Stimulated activated CD8-positive, alpha-beta memory T cell treated with anti-CD3 and anti-CD28 coated beads, Interleukin-2, amount 100 ng/mL, for 48 hours (primary cell): ENCODE measurements at places on chromosomes 6 and 20.
A peak's percentile ranks its signal among the peaks of the same experiment; 100 is the strongest.

DNA sequence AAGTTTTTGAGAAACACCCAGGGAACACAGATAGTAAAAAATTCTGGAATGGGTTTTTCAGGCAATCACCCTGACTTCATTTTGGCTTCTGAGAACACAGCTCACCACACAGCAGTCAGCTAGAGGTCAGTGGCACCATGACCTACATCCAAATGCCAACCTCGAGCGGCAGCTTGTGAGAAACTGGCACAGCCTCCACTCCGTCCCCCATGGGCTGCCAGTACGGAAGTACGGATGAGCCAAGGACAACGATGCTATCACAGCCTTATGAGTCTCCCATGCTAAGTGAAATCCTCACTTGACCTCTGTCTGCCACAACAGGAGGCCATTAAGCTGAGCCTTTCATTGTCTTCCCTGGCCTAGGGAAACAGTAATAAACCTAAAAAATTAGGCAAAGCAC lies 32.0 kb downstream of the KIF16B start:
- no peak for DNase-seq

- peak; percentile 36 for DNase-seq
Observed at GRCh38 chr6:11317885-11318771, 85.7 kb upstream of the NEDD9 start.

- DNase-seq: no peak
Observed at GRCh38 chr20:931401-931800, 15.3 kb upstream of the ANGPT4 start.

- no peak for DNase-seq
Observed at GRCh38 chr6:161583584-161583983, 309.7 kb upstream of the AGPAT4 start.

DNA sequence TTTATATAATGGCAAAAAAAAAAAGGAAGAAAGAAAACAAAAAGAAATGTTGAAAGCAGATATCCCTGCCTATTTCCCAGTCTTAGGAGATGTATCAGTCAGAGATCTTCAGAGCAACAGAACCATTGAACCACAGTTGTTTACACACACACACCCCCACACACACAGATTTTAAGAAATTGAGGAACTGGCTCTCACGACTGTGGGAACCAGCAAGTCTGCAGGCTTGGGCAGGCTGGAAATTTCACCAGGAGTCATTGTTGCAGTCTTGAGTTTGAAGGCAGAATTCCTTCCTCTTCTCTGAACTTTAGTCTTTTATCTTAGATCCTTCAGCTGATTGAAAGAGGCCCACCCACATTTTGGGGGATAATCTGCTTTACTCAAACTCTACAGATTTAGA lies 380.9 kb downstream of the CDKAL1 start:
- DNase-seq: no peak

DNA sequence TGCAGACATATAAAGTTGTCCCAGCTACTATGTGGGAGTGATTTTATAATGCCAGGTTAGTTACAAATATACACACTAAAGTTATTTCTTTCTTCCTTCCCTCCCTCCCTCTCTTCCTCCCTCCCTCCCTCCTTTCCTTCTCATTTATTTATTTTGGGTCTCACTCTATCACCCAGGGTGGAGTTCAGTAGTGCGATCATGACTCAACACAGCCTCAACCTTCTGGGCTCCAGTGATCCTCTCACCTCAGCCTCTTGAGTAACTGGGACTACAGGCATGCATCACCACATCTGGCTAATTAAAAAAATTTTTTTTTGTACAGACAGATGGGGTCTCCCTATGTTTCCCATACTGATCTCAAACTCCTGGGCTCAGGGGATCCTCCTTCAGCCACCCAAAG lies 59.2 kb downstream of the PHF20 start:
- no peak for DNase-seq

- no peak for DNase-seq
Observed at GRCh38 chr6:37323580-37323979, 30.2 kb upstream of the RNF8 start.

- no peak for DNase-seq
Observed at GRCh38 chr6:75935473-75935793, 137.0 kb downstream of the IMPG1 start.

DNA sequence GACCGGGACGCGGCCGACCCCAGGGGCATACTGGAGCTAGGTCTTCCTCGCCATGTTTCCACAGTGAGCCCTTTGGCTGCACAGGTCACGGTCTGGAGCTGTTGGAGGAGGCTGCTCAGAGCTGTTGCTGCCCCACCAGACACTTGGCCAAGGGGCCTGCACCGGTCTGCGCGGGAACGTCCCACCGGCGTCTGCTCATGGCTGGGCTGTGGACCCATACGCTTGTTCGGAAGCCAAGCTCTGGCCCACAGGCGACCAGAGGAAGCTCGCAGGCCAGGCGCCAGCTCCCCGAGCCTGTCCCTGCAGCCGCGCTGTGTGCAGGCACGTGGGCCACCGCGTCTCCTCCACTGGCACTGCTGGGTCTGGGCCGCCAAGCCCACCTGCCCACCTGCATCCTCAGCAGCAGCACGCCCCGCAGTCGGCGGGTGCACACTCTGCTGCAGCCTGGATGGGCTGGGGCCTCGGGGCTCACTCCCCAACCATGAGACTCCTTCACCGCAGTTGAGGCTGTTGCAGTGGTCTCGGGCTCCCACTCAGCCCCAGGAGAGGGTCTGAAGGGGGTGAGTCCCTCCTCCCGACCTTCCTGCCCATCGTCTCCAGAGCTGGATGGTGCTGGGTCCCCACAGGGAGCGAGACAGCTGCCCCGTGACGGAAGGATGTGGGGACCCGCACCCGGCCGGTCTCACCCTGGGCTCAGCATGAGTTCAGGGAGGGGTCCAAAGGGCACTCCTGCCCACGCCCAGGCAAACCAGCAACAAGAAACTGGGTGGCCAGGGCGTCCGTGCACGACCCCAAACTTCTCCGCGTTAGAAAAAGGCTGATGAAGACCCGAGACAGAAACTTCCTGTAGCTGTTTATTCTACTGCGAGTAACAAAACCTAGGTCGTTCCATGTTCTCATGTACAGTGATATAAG lies 15.5 kb upstream of the TCFL5 start:
- DNase-seq: no peak

GRCh38 chr20:20624914-20625313 lies 87.5 kb downstream of the RALGAPA2 start:
- no peak for DNase-seq

DNA sequence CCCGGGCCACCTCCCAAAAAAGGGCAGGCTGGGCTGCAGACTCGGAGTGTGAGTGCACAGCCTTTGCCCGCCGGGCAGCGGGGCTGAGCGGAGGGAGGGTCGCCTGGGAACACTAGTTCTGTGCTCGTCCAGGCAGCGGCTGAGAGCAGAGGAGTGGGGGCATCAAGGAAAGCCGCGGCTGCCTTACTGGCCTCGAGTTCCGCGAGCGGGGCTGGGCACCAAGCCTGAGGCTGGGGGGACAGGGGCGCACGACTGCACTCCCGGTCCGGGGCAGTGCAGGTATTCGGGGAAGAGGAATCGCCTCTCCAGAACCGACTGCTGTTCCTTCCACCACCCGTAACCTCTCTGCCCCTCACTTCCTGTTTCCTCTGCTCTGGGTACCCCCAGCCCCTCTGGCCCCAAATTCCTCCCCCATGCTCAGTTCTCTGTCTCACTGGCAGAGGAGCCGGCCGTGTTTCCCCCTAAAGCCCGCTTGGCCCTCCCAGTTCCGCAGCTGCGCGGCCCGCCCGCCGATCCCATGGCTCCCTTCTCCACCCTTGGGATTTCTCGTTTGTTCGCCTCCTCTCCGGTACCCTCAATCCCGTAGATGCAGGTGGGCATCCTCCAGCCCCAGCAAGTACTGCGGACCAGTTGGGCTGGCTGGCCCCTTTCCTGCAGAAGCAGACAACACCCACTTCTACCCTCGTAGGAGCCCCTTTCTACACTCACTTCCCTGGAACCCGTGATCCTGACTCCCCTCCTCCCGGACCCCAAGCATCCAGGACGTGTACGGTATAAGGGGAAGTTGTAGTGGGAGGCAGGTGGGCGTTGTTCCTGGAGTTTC lies 5.1 kb downstream of the RING1 start:
- no peak for DNase-seq

DNA sequence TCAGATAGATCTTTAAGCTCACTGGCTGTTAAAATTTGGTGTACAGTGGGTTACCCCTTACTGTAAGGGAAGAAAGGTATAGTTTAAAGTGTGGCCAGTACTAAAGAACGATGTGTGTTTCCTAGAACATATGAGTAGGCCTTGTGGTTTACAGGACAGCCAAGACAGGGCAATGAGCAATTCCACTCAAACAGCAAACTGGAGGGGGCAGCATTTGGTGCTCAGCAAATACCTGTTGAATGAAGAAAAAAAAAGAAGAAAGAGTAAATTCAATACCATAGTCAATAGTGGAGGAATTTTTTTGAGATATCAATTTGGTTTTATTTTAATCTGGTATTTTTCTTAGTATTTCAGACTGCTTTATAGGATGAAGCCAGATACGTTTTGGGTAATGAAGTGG lies 3.8 kb upstream of the NCOA5 start:
- DNase-seq: no peak

DNA sequence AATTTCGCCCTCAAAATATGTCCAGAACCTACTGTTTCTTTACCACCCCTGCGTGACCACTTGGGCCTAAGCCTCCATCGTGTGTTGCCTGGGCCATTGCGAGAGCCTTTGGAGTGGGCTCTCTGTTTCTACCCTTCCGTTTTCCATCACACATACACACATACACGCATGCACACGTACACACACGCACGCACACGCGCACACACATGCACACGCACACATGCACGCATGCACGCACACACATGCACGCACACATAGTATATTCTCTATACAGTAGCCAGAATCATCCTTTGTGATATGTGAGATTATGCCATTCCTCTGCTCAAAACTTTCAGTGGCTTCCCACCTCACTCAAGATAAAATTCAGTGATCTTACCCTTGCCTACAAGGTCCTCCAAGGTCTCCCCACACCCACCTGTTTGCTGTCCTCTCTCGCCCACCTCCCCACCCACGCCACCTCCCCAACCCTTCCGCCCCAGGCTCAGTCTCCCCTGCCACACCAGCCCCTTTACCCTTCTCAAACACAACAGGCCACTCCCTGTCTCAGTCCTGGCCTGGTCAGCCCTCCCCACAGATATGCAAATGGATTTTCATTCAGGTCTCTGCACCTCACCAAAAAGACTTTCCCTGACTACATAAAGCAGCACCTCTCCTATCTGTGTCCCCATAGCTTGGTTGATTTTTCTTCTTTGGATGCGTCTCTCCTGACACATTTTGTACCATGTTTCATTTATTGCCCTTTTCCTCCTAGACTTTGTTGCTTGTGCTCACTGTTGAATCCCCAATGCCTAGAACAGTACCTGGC lies 559.6 kb downstream of the CD83 start:
- DNase-seq: no peak

DNA sequence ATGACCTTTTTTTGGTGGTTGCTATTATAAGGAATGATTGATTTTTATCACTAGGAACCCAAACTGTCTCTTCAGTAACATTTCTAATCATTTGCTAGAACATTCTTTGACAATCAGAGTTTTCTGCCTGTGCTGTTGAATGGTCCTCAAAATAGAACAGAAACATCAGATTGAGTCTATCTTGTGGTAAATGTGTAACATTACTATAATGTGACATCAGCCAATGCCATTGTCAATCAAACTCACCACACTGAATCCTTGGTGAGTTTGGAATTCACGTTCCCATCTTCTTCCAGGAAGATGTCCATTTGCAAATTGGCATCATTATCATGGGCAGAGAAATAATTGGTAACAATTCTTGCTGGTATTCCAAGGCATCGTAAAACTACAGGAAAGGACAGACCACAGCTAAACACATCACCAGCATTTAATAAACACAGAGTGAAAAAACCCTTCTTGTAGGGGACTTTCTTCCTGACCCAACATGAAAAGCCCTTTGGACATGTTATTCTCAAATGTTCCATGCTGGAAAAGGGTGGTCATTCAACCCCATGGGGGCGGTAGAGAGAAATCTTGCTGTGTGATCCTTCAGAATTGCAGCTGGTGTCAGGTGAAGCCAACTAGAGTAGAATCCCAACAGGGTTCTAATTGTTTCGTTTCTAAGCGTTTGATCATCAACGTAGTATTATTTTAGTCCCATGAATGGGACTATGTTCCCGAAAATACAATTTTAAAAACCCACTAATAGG lies 98.5 kb downstream of the F13A1 start:
- DNase-seq: no peak

DNA sequence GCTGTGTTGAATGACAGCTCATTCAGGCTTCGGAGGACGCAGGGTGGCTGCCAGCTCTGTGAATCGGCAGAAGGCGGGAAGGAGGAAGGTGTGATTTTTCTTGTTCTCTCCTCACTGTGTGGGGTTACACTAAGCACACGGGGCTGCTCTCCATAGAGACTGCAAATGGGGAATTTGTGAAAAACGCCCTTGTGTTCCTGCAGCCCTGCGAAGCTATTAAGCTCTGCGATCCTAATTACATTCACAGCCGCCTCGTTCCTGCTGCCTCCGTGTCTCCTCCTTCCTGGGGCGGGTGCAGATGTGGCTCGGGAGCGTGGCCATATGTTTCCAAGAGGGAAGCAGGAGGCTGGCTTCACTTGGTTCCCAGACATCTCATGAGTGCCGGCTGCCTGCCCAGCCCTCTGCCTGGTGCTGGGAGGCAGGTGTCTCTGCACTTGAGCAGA lies 124.0 kb downstream of the TOX2 start:
- DNase-seq: no peak

GRCh38 chr6:80886475-80886874 lies 780.0 kb downstream of the BCKDHB start:
- no peak for DNase-seq

DNA sequence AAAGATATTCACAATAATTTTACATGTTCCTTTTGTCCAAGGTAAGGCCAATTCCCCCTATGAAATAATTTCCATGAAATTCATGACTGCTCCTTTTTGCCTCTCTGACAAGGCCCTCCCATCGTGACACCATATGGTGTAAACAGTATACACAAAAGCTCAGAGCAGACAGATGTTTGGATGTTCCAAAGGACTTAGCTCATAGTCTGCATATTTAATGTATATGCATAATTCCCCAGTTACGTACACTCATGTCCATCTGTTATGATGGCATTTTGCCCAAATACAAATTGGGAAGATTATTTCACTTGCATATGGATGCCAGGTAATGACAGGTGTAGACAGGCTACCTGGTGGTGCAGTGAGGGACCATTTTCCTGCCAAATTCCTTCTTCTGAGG lies 376.5 kb downstream of the KHDRBS2 start:
- no peak for DNase-seq

DNA sequence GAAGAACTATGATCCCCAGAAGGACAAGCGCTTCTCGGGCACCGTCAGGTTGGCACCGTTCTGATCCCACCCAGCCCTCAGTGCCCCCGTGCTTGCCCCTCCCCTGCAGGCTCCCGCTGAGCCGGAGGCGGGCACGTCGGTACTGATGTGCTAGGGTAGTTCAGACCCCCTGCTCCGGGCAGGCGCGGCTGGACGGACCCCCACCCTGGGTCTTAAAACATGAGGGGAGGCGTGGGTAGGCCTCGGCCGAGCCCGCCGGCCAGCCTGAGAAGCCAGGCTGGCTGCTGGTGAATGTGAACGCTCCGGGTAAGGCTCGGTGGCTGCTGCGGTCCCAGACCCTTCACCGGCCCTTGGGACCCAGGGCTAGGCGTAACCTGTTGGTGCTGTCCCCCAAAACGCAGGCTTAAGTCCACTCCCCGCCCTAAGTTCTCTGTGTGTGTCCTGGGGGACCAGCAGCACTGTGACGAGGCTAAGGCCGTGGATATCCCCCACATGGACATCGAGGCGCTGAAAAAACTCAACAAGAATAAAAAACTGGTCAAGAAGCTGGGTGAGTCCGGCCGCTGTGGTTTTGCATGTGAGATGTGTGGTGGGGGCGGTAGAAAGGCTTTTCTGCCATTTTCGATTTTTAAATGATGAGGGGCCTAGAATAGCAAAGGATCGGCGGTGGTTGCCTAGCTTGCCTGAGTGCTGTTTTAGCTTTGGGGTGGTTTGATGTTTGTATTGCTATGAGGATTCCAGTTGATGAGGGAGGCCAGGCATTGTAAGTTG lies 964 bp downstream of the RPL10A start:
- no peak for DNase-seq
